ENCODE measurements at places on chromosomes 2 and 18. TPM values are rescaled to one million over a fixed set of nuclear protein-coding genes. Genes with fewer than 3 reads are reported as not detected.

DNA sequence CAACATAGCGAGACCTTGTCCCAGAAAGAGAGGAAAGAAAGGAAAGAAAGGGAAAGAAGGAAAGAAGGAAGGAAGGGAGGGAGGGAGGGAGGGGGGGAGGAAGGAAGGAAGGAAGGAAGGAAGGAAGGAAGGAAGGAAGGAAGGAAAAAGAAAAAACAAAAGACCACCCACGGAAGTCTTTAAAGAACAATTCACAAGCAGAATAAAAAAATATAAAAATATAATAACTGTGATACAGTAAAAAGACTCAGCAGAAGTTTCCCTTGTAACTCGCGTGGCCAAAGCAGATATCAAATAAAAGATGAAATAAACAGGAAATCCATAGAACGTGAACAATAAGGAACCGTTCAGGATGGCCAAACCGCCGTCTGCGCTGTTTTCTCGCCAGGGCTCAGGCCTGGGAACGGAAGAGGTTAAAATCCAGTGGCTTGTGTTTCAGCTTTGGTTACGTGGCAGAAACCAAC, 1.2 kb upstream of the SLC1A4 start:
- DNase-seq, result no peak

DNA sequence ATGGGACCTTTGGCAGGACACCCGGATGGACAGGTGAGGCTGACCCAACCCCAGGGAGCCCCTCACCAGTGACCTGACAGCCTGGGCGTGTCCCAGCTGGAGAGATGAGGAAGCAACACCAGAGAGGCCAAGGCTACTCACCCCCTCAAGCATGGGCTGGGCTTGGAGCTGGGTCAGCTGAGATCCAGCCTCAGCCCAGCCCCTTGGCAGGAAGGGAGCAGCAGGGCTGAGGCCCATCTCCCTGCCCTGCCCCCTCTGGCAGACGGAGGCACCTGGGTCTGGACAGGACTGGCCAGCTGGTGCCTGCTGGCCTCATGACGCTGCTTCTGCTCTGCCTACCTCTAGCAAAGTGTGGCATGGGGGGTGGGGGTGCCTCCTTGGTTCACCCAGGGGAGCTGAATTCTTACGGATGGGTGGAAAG, 37.8 kb downstream of the HS6ST1 start:
- DNase-seq, result no peak

- DNase-seq, result peak; percentile 83
Observed at GRCh38 chr2:61705625-61706024, 148.2 kb downstream of the FAM161A start.

DNA sequence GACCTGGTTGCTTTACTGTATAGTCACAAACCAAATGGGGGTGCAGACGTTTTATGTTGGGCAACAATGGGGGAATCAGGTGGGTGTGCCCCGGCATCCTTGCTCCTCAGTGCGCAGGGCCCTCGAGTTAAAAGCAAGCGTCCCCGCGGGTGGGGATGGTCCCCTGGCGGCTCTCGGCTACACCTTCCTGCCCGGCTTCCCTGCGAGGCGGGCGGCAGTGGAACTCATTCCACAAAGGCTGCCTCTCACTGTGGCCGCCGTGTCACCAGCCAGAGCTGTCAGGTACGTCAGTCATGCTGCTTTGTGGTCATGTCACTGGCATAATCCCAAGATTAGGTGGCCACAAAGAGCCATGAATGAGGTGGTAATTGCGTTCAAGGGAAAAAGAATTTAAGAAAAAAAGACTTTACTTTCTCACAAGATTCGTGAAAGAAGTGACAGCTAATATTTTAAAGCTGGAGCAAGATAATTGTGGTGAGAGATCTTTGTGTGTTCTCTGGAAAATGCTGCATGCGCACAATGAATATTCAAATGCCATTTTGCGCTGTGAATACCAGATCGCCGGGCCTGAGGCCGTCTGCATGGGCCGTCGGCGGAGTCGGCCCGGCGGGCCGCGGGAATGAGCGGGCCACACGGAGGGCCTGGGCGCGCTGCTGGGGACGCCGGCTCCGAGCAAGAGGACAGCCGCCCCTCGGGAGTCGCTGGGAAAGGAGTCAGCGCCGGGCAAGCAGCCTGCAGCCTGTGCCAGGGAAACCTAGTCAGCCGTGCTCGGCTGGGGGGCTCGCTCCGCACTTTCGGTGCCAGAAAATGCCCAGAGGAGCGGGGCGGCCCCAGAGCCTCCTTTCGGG, 82.3 kb upstream of the LDLRAD4 start:
- DNase-seq, result peak; percentile 38

The ALPP gene
- total RNA-seq, result not detected

- DNase-seq, result no peak
Observed at GRCh38 chr2:74001121-74001520, 16.4 kb downstream of the TET3 start.

The HAT1 gene
- total RNA-seq, result 52.2 TPM

The STK11IP gene
- total RNA-seq, result 13.0 TPM

The SLC4A5 gene
- 2.0 TPM for total RNA-seq

The C2orf68 gene
- 20.2 TPM for total RNA-seq

DNA sequence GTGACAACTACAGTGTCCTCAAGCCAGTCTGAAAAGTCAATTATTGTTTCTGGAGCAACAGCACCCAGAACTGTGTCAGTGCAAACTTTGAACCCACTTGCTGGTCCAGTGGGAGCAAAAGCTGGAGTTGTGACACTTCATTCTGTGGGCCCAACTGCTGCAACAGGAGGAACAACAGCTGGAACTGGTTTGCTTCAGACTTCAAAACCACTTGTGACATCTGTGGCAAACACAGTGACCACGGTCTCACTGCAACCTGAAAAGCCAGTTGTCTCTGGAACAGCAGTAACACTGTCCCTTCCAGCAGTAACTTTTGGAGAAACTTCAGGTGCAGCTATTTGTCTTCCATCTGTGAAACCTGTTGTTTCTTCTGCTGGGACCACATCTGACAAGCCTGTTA, 59.8 kb downstream of the TAF4B start:
- DNase-seq, result peak; percentile 55

- no peak for DNase-seq
Observed at GRCh38 chr18:27854631-27855030, 322.3 kb downstream of the CDH2 start.

DNA sequence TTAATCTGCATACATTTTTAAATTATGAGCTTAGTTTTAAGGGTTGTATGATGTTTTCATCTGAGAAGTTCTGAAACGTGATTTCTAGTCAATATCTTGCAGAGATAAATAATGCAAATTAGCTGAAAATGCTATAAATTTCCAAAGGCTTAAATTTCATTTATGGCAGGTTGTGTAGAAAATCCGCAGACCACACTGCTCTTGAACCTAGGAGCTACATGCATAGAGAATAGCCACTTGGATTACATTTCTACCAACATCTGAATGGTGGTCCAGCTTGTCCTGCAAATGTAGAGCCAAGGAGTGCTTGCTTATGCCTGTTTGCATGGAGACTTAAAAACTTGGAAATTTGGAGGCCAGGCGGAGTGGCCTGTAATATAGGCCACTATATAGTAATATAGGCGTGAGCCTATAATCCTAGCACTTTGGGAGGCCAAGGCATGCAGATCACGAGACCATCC, 6.8 kb downstream of the MAT2A start:
- DNase-seq, result peak; percentile 34

DNA sequence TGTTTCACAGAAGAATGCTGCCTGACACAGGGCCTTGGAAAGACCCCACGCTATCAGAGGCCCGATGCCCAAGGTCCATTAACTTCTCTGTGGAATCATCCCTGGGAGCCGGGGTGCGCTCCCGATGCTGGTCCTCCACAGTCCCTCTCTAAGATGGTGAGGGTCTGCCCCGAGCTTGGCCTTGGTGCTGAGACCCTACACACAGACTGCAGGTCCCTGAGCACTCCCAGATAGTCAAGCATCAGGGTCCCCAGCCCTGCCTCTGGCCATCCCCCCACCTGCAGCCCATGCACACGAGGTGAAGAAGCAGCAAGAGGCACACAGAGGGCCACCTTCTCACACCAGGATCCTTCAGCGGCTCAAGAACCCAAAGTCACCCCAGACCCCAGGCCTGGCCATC, 263.3 kb downstream of the MYCN start:
- DNase-seq, result no peak

DNA sequence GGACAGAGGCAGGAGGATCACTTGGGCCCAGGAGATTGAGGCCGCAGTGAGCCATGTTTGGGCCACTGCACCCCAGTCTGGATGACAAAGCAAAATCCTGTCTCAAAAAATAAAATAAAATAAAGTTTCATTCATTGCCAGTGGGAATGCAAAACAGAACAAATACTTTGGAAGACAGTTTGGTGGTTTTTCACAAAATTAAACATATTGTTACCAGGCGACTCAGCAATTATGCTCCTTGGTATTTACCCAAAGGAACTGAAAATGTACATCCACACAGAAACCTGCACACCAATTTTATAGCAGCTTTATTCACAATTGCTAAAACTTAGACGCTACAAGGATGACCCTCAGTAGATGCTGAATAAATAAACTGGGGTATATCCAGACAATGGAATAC, 35.8 kb downstream of the FOSL2 start:
- no peak for DNase-seq

- peak; percentile 24 for DNase-seq
Observed at GRCh38 chr2:146523196-146523595, 1321.6 kb upstream of the ACVR2A start.

DNA sequence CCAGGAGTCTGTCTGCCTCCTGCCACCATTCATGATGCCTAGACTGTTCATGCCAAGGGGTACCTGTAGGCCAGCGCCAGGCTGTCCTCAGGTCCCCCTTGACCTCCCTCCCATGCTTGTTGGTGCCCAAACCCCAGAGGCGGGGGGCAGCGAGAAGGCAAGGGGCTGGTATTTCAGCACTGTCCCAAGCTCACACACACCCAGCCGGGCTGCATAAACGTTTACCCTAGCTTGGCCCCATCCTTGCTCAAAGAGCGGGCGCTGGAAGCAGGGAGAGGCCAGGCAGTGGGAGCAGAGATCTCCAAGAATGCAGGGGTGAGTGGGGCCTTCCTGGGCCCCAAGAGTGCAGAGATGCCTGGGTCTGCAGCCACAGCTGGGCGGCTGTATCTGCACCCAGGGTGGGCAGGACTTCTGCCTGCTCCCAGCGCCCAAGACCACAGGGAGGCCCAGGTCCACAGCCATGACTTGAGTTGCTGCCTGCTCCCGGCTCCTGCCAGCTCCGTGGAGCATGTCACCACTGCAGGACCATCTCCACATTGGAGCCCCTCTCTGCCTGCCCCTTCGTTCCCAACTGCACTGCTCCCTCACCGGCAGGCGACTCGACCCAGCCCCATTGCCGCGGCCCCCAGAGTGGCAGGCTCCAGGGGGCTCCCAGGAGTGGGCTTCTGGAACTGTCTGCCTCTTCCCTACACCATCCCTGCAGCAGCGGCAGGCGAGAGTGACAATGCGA, 616.6 kb downstream of the METTL4 start:
- no peak for DNase-seq

Measured in myocyte (in vitro differentiated cells).